ENCODE measurements at places on chromosomes 3 and 15.

- no peak for DNase-seq
- H3K36me3 ChIP-seq = no peaks in the 10 kb centered on the region
- H3K27ac ChIP-seq = no peak overlapping the region
- no peak overlapping the region for H3K4me3 ChIP-seq
Measured at GRCh38 chr3:114756506-114757279, 390.4 kb downstream of the ZBTB20 start.

GRCh38 chr15:64775551-64776401, at the start of gene RBPMS2:
Gene RBPMS2, minus strand, starts transcription at chr15:64775589. Its CDS starts 270 bp downstream, at chr15:64775319.
- H3K4me1 ChIP-seq = no peaks in the 10 kb centered on the region
- no peak for DNase-seq
- peaks cover 59% of the 10 kb centered on the region for H3K27me3 ChIP-seq

DNA sequence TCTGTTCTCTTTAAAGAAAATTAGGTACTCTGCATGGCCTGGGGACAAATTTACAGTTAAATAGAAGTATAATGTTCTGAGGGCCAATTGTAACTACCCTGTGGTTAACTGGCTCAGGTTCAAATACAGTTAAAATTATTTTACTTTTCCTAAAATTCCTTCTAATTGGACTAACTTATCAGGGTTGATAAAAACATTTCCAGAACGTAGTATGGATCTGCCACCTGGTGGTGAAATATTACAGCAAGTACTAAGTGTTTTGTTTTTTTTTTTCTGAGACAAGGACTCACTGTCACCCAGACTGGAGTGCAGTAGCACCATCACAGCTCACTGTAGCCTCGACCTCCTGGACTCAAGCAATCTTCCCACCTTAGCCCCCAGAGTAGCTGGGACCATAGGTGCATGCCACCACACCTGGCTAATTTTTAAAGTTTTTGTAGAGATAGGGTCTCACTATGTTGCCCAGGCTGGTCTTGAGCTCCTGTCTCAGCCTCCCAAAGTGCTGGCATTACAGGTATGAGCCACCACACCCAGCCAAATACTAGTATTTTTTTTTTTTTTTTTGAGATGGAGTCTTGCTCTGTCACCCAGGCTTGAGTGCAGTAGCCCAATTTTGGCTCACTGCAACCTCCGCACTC, 29.2 kb downstream of the NEO1 start:
- no peak for DNase-seq
- no peak overlapping the region for H3K4me3 ChIP-seq
- no peaks in the 10 kb centered on the region for H3K36me3 ChIP-seq
- no peak overlapping the region for H3K27ac ChIP-seq
- H3K4me1 ChIP-seq = peaks cover 5% of the 10 kb centered on the region

DNA sequence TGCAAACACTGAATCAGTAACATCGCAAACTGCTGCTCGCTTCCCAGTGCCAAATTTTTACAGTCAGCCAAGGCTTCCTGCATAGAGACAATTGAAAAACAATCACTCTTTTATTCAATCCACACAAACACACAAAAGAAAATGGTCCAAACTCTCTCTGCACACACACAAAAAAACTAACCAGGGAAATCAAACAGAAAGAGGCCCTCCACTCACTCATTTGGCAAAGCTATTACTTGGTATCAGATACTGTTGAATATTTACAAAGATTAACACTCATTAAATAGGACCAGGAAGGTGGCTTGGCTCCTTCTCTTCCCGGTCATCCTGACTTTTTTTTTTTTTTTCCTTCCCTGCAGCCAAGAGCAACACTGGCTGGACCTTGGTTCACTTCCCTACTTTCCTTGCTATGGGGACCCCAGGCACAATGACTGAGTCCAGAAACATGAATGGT, 62.4 kb upstream of the SPATA12 start:
- no peaks in the 10 kb centered on the region for H3K27me3 ChIP-seq
- no peak overlapping the region for H3K27ac ChIP-seq
- no peak overlapping the region for H3K4me3 ChIP-seq
- H3K4me1 ChIP-seq = no peaks in the 10 kb centered on the region
- no peak for DNase-seq

DNA sequence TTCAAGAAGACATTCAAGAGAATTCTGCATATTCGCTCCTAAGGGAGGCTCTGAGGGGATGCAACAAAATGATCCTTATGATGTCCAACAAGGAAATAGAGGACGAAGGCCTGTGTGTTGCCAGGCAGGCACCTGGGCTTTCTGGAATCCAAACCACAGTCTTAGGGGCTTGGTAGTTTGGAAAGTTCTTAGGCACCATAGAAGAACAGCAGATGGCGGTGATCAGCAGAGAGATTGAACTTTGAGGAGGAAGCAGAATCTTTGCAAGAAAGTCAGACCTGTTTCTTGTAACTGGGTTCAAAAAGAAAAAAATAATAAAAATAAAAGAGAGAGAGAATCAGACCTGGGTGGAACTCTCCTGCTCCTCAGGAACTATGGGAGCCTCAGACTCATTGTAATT, 11.7 kb upstream of the ATG7 start:
- H3K27me3 ChIP-seq = no peaks in the 10 kb centered on the region
- no peak overlapping the region for H3K27ac ChIP-seq
- H3K4me3 ChIP-seq = no peak overlapping the region
- H3K4me1 ChIP-seq = peaks cover 13% of the 10 kb centered on the region
- peaks cover 13% of the 10 kb centered on the region for H3K36me3 ChIP-seq
- DNase-seq = no peak

DNA sequence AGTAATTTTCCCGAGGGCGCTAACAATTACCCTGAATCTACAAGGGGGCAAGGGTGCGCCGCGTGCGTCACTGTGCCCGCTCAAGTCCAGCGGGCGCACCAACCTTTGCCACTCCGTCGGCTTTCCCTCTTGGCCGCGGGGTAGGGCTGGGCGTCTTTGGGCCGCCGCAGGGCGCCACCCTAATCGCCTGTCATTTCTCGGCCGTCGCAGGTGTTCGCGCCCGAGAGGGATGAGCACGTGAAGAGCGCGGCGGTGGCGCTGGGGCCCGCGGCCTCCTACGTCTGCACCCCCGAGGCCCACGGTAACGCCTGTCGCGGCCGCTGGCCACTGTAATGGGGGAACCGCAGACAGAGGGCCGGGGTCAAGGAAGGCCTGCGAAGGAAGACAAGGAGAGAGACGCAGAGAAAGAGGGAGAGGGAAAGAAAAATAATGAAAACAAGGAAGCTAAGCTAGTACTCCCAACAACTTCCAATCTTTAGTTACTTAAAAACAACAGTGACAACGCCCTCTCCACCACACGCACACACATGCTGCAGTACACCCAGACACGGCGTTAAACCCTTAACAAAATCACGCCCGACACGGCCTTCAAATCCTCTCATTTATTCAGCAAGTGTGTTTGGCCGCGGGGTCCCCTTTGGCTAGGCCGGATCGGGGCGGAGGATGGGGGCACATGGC, 3.8 kb downstream of the SKOR1 start:
- H3K4me3 ChIP-seq = no peak overlapping the region
- peaks cover 15% of the 10 kb centered on the region for H3K4me1 ChIP-seq
- H3K27me3 ChIP-seq = peaks cover 97% of the 10 kb centered on the region
- H3K36me3 ChIP-seq = no peaks in the 10 kb centered on the region

GRCh38 chr3:134542287-134542958, 56.6 kb downstream of the CEP63 start:
- DNase-seq = no peak
- H3K27ac ChIP-seq = no peak overlapping the region
- no peaks in the 10 kb centered on the region for H3K36me3 ChIP-seq
- H3K4me1 ChIP-seq = no peaks in the 10 kb centered on the region
- no peak overlapping the region for H3K4me3 ChIP-seq

DNA sequence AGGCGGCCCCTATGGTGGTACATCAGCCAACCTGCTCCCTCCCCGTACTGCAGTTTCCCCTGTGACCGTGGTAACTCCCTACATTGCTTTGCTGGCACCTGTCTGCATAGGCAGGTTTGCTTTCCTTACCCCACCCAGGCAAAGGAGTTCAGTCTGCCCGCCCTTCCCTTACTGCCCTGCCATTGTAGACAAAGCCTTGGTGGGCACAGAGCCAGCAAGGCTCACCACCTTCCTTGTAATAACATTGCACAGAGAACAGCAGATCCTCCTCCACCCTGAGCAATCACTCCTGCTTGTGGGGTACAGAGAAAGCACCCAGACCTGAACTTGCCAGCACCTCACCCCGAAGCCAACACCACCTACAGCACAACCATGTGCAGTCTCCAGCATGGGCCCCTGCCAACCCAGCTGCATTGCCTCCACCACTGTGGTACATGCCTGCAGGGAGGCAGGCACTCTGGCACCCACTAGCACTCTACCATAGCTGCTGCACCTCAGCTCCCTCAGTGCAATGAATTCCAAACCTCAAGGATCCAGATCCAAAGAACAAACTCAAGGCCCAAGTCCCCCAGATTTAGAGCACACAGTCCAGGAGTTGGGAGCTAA, 192.7 kb upstream of the KCNMB2 start:
- H3K27me3 ChIP-seq = no peaks in the 10 kb centered on the region
- H3K36me3 ChIP-seq = no peaks in the 10 kb centered on the region
- H3K27ac ChIP-seq = no peak overlapping the region

GRCh38 chr3:161800985-161801559, 304.5 kb downstream of the OTOL1 start:
- no peaks in the 10 kb centered on the region for H3K27me3 ChIP-seq
- H3K4me1 ChIP-seq = no peaks in the 10 kb centered on the region
- DNase-seq = no peak
- H3K4me3 ChIP-seq = no peak overlapping the region
- no peaks in the 10 kb centered on the region for H3K36me3 ChIP-seq
- no peak overlapping the region for H3K27ac ChIP-seq

DNA sequence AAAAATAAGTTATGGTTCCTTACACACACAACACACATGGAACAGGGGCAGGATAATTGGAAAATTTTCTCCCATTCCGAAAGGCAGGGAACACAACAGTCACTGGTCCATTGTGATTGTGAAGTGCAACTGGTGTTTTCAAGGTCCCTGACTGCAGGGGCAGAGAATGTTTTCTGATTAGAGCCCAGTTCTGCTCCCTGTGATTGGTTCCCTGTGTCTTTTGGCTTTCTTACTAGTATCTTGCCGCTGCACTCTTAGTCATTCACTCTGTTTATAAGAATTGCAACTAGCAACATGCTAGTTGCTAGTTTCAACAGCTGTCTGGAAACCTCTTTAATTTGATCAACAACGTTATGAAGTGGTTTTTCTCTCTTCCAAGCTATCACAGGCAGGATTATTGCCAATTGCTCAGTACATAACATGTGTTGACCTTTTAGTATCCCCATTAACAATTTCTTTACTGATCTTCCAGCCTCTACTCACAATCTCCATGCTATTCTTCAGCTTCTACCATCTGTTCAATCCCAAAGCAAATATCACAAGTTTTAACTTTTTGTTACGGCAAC, 177.5 kb downstream of the EPHA6 start:
- H3K36me3 ChIP-seq = no peaks in the 10 kb centered on the region
- no peaks in the 10 kb centered on the region for H3K27me3 ChIP-seq
- no peak overlapping the region for H3K27ac ChIP-seq
- no peaks in the 10 kb centered on the region for H3K4me1 ChIP-seq

DNA sequence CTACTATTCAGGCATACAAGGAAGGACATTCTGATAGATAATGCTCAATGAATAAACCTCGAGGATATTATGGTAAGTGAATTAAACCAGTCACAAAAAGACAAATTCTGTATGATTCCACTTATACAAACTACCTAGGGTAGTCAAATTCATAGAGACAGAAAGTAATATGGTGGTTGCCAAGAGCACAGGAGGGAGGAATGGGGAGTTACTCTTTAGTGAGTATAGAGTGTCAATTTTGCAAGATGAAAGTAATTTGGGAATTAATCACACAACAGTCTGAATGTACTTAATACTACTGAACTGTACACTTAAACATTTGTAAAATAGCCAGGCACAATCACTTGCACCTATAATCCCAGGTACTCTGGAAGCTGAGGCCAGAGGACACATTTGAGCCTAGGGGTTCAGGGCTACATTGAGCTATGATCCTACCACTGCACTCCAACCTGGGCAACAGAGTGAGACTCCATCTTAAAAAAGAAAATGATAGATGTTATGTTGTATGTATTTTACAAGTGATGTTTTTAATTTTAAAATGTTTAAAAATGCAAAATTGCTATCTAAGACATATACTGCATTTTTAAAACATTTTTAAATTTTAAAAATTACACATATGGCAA, 91.0 kb downstream of the NPAP1 start:
- H3K4me1 ChIP-seq = no peaks in the 10 kb centered on the region
- DNase-seq = no peak
- H3K27ac ChIP-seq = no peak overlapping the region

DNA sequence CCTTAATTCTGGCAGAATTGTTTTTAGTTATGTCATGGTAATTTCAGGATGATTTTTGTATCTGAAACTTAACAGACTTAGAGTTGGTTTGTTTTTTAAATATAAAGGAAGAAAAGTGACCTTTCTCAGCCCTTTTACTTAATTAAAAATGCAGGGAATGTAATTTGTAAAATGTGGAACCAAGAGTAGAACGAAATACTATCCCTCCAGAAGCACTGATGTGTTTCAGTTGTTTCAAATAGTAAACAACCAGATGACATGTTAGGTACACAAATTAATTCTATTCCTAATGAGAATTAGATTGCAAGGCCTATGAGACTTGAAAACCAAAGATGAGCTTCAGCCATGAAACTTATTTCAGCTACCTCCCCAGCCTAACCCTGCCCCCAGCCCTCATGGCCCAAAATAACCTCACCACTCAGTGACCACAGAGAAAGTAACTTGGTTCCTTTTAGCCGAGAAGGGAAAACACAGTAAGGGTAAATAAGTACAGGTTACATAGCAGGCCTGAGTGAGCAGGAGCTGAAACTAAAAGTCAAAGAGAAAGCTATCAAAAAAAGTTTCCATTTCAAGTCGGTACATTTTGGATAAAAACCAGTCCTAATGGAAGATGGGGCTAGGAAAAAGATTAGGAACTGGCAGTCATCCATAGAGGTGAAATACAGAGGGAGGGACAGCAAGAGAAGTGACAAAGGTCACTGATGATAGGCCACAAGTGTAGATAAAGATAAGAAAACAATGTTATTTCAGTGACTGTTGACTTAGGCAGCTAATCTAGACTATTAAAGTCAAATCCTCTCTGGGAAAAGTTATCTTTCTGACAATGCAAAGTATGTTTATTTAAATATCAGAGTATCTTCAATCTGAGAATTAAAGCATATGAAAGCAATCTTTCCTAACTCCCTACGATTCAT, 23.2 kb downstream of the SENP8 start:
- H3K27me3 ChIP-seq = no peaks in the 10 kb centered on the region
- H3K4me1 ChIP-seq = no peaks in the 10 kb centered on the region
- DNase-seq = no peak
- no peaks in the 10 kb centered on the region for H3K36me3 ChIP-seq
- H3K27ac ChIP-seq = no peak overlapping the region

DNA sequence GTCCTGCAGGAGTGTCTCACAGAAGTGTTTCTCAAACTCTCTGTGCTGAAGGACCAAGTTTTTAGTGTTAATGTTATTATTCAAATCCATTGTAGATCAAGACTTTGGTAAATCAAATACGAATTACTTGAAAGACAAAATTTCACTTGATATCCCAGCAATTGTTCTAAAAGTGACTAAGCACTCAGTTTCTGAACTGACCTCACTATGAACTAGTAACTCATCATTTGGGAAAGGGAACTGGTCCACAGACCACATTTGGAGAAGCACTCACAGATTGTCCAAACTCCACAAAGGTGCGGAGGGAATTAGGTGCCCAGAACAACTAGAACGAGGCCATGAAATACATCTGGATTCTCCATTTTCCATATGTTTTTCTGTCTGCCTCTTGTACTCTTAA, 25.6 kb downstream of the FAM43A start:
- H3K4me1 ChIP-seq = peaks cover 20% of the 10 kb centered on the region
- H3K27ac ChIP-seq = no peak overlapping the region
- DNase-seq = no peak
- no peaks in the 10 kb centered on the region for H3K27me3 ChIP-seq
- no peak overlapping the region for H3K4me3 ChIP-seq

Data from keratinocyte (primary cell).